ENCODE measurements at places on chromosomes 1 and 21. TPM values are rescaled to one million over a fixed set of nuclear protein-coding genes. Genes with fewer than 3 reads are reported as not detected.

Gene POMGNT1
- total RNA-seq = 72.1 TPM

Gene CRNN
- not detected for total RNA-seq

Gene PRSS38
- not detected for total RNA-seq

Gene SUCO
- total RNA-seq = 67.9 TPM

Gene KRTAP7-1
- not detected for total RNA-seq

Gene SYPL2
- 9.6 TPM for total RNA-seq

Gene RGS16
- total RNA-seq = 35.0 TPM

Gene TOR1AIP1
- total RNA-seq = 91.1 TPM

Gene SMIM12
- 26.5 TPM for total RNA-seq

Gene CCDC27
- total RNA-seq = 0.13 TPM
